ENCODE measurements at places on chromosomes 2 and 18.

DNA sequence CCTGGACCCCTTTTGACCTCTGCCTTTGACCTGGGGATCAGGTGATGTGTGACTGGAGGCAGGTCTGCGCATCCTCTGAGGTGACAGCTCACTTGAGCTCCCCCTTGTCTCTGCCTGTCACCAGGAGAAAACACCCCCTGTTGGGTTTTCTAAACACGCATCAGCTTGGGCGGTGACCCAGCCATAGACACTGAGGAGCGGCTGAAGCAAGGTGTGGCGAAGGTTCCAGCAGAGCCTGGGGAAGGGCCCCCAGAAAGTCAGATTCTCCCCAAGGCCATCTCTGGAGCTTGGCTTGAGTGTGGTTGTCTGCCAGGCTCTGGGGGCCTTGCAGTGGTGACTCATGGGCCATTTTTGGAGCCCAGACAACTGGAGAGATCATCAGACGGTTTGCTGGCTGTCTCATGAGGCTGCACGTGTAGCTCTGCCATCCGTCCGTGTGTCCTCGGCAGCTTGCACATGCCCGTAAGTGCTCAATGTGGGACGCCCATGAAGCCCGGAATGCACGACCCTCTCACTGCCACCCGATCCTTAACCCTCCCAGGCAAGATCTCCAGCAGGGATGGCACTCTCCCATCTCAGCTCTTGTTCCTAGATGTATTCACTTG lies 29.4 kb downstream of the SIX3 start:
- no peak for DNase-seq

DNA sequence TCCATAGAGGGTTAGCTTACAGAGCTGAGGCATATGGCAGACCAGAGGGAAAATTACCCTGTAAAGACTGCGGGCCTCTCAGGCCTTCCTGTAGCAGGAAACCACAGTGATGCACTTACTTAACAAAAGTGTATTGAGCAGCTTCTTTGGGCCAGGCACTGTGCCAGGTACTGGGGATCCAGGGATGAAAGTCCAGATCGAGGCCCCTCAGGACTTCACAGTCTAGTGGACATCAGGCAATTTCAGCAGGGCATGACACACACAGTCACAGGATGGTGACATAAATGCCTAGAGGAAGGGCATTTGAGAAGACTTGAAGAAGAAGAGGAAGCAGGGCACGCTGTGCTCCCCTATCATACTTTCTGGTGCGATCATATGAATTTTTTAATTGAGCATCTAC lies 71.7 kb downstream of the MARCO start:
- DNase-seq = no peak

- no peak for DNase-seq
Observed at GRCh38 chr18:63917817-63918216, 10.1 kb downstream of the SERPINB10 start.

GRCh38 chr18:8943900-8944870 lies 158.3 kb upstream of the NDUFV2 start:
- DNase-seq = no peak

DNA sequence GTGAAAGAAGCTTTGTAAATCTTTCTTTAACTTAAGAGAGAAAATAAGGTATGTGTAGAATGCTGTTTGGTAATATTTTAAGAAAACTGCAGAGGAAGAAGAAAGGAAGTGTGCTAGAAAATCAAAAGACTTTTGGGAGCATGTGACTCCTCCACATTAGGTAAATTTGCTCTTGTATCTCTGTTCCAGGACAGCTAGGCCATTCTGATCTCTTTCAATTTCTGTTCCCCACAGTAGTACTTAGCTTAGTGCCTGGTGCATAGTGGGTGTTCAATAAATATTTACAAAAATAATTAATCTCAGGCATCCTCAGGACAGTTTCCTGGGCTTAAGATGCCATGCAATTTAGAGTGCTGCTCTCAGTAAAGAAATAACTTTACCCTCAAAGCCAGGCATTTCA lies 105.0 kb downstream of the GPD2 start:
- no peak for DNase-seq

- no peak for DNase-seq
Observed at GRCh38 chr2:43636621-43637020, 439 bp upstream of the PLEKHH2 start.

GRCh38 chr18:54904581-54904980 lies 54.7 kb downstream of the CCDC68 start:
- no peak for DNase-seq

- DNase-seq = no peak
Observed at GRCh38 chr2:113083296-113083695, 15.5 kb downstream of the IL1F10 start.

GRCh38 chr2:226131299-226131784 lies 668.3 kb downstream of the IRS1 start:
- no peak for DNase-seq

DNA sequence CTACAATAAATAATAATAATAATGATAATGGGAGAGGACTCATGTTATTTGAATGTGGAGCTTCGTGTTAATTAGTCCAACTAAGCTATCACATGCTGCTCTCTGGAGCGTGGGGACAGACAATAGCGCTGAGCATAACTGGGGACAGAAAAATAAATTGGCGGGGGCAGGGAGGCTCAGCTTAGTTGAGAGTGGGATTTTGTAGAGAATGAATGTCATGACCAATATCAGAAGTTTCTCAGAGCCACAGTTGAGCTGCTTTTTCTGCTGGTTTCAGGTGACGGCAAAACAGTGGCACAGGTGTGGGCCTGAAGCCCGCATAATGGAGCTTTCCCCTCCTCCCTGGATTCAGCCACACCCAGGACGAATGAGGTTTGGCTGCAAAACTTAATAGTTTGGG lies 111.1 kb upstream of the CAB39 start:
- DNase-seq = no peak

- DNase-seq = no peak
Observed at GRCh38 chr2:195477248-195477995, 179.6 kb upstream of the SLC39A10 start.

DNA sequence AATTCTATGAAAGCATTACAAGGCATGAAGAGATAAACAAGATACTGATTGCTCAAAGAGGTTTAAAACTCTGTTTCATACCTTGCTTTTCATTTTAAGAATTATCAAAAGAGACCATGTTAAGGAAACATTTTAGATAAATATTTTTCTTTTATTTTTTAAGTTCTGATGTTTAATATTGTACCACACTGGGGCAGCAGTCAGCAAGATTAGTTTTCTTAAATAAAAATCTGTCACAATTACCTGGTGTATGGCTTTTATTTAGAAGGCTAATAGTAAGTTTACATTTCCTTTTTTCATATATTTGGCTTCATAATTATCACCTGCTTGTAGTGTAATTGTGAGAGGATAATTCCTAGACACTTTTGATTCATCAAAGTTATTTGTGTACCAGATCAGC lies 46.4 kb downstream of the ZNF804A start:
- DNase-seq = no peak

DNA sequence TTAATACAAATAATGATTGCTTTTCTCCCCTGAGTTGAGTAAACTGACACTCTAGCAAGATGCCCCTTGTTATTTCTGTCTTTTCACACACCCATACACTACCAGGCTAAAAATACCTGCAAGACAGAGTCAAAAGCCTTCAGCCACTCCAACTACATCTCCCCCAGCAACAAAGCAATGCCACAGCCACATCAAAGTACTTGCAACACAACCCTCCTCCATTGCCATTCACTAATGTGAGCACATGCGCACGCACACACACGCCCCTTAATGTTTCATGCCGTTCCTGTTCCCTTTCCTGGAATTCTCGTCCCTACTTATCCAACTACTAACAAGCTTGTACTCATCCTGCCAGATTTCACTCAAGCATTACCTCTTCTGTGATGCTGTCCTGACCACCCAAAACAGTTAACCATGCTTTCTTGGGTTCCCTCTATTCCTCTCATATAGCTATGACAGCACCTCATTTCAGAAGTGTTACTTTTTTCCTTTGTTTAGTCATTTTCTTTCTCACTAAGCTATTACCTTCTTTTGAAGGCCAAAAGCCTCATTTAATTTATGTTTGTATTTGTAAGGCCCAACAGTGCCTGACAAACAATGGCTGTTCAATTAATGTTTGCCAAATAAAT lies 29.6 kb downstream of the SLC25A12 start:
- no peak for DNase-seq

GRCh38 chr18:48546396-48546795 lies 7.6 kb downstream of the CTIF start:
- DNase-seq = no peak

DNA sequence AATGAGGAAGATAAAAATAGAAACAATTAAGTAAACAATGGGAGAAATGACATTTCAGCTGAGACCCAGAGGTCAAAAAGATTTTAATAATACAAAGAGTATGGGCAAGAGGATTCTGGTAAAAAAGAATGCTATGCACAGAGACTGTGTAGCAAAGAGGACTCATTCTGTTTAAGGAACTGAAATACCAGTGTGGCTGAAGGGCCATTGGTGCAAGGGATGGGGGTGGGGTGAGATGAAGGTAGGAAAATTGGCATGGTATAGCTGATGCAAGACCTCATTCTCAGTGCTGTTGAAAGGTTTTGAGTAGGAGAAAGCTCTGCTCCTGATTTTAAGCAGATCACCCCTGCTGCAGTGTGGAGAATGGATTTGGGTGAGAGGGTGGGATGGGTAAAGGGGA lies 10.8 kb downstream of the GALNT1 start:
- no peak for DNase-seq

- DNase-seq = no peak
Observed at GRCh38 chr2:108346827-108347226, 30.9 kb upstream of the SULT1C4 start.

- no peak for DNase-seq
Observed at GRCh38 chr18:71442731-71443141, 1101.4 kb downstream of the CBLN2 start.

DNA sequence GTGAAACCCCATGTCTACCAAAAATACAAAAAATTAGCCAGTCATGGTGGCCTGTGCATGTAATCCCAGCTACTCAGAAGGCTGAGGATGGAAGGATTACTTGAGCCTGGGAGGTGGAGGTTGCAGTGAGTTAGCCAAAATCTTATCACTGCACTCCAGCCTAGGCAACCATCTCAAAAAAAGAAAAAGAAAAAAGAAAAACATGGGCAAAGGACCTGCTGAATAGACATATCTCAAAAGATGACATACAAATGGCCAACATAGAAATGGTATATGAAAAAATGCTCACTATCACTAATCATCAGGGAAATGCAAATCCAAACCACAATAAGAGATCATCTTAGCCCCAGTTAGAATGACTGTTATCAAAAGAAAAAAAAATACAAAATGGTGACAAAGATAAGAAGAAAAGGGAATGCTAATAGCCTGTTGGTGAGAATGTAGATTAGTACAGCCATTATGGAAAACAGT lies 1.4 kb upstream of the TGOLN2 start:
- no peak for DNase-seq

DNA sequence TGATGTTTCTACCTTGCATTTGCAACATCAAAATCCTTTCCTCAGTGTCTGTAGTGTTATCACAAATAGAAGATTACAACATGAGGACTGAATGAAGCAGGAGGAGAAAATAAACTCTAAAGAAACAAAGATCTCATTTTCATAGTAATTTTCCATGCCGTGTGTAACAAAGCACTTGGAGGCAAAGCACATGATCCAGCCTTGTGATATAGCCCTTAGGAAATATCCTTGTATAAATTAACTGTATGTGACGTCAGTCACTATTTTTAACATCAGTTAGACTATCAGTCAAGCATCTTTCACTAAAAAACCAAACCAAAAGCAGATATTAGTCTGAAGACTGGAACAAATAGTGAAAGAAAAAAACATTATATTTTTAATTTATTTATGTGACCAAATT lies 492.1 kb upstream of the CNTNAP5 start:
- DNase-seq = no peak

- no peak for DNase-seq
Observed at GRCh38 chr2:128227862-128228261, 90.8 kb downstream of the HS6ST1 start.

GRCh38 chr2:201827621-201828020 lies 21.3 kb downstream of the CDK15 start:
- DNase-seq = no peak

GRCh38 chr18:13450289-13451212 lies 232.0 kb downstream of the LDLRAD4 start:
- no peak for DNase-seq

- DNase-seq = peak; percentile 53
Observed at GRCh38 chr2:218993345-218994315, at the start of gene CRYBA2. TSS of gene CRYBA2 (minus strand) at chr2:218993422. CDS start at chr2:218993176, 246 bp downstream.

DNA sequence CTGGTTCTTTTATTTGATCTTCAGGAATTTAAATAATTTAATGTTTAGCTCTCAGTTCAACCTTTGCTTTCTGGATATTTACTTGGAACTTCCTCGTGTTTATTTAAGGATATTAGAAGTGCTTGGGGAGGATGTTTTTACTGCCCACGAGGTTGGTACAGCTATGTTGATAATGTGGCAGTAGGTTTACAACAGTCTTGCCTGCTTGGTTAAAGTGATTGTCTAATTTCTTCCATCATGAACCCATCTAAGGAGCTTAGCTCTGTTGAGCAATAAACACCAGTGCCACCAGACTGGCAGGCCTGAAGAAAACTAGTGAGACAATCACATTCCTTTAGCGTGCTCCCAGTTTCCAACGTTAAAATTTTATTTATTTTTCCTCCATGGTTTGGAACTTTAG lies 94.5 kb downstream of the ICOS start:
- DNase-seq = no peak

DNA sequence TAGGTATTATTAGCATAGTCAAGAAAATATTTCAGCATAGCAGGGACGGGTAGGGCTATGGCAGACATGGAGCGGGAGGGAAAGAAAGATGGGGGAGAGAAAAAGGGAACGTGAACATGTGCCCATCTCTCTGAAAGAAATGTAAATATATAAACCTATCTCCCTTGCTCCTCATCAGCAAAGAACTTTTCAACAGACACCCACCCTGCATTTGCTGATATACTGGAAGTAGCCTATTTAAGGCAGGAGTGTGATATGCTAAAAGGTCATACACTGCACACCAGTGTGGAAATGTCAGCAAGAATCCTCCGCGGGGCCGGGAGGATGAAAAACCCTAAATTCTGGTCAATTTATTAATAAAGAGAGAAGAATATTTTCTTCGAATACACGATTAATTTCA lies 1.7 kb downstream of the MBOAT2 start:
- DNase-seq = no peak

All from WTC11 (cell line).